ENCODE measurements at places on chromosomes 5 and 9. TPM values are rescaled to one million over a fixed set of nuclear protein-coding genes. Genes with fewer than 3 reads are reported as not detected.

The PCDHA6 gene
- 0.36 TPM for total RNA-seq

The FOCAD gene
- total RNA-seq: 70.8 TPM

The CDH9 gene
- total RNA-seq: not detected

The CORO2A gene
- total RNA-seq: 5.6 TPM

The COMMD10 gene
- total RNA-seq: 42.5 TPM
